ENCODE measurements at places on chromosomes 7 and 10. TPM values are rescaled to one million over a fixed set of nuclear protein-coding genes. Genes with fewer than 3 reads are reported as not detected.

Gene COL28A1
- total RNA-seq = 5.4 TPM

DNA sequence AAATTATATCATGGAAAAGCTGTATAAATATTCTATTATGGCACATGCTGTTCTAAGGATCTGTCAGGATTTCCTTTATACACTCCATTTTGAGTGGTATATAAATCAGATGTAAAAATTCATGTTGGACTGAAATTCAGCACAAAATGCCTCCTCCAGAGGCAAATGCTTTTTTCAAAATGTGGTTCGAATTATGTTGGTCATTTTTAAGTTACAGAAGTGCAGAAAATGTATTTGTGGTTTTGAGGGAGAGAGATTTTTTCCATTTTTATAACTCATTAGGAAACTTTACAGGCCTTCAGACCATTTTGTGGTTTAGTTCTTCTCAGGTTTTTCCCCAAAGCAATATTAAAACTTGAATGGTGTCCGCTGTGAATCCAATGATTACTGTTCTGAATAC, 2.9 kb downstream of the PPP1R3A start:
- H3K36me3 ChIP-seq = no peaks in the 10 kb centered on the region
- no peak overlapping the region for H3K27ac ChIP-seq
- H3K27me3 ChIP-seq = no peaks in the 10 kb centered on the region
- no peak for DNase-seq
- no peaks in the 10 kb centered on the region for H3K4me1 ChIP-seq

DNA sequence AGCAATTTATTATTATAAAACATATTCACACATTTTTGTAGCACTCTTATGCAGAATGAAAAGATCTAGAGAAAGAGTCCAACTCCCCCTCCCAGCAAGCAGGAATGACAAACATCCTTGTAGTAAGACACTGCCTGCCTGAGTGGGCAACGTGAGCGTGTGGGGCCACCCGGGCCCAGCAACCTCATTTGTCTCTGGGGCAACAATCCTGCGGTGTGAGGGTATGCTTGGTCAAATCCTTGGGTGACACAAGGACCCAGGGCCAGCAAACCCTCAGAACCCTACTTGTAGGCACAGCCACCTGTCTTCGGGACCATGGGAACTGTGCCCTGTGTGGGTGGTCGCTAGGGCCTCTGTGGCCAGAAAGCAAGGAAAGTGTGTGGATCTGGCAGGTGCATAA, 10.7 kb downstream of the RHEB start:
- H3K4me1 ChIP-seq = peaks cover 73% of the 10 kb centered on the region
- H3K27ac ChIP-seq = no peak overlapping the region
- H3K36me3 ChIP-seq = no peaks in the 10 kb centered on the region
- H3K4me3 ChIP-seq = no peak overlapping the region

Gene UCN3
- not detected for total RNA-seq

- no peaks in the 10 kb centered on the region for H3K27me3 ChIP-seq
- H3K4me1 ChIP-seq = peaks cover 35% of the 10 kb centered on the region
- no peak overlapping the region for H3K27ac ChIP-seq
- H3K4me3 ChIP-seq = no peak overlapping the region
- H3K36me3 ChIP-seq = peaks cover under 1% of the 10 kb centered on the region
These were observed 23.8 kb downstream of the ZMIZ2 start for GRCh38 chr7:44772440-44772839.

GRCh38 chr7:106485031-106485551, 175.9 kb downstream of the CCDC71L start:
- no peaks in the 10 kb centered on the region for H3K36me3 ChIP-seq
- no peak for DNase-seq
- H3K4me3 ChIP-seq = no peak overlapping the region

- H3K36me3 ChIP-seq = no peaks in the 10 kb centered on the region
- no peak overlapping the region for H3K27ac ChIP-seq
- DNase-seq = no peak
- H3K4me1 ChIP-seq = peaks cover 47% of the 10 kb centered on the region
- H3K27me3 ChIP-seq = no peaks in the 10 kb centered on the region
These were observed 193.2 kb upstream of the HABP2 start for GRCh38 chr10:113359655-113360054.

- no peak overlapping the region for H3K27ac ChIP-seq
- H3K36me3 ChIP-seq = no peaks in the 10 kb centered on the region
- no peak for DNase-seq
- H3K4me3 ChIP-seq = no peak overlapping the region
These were observed 31.2 kb upstream of the EN2 start for GRCh38 chr7:155426543-155427410.

- H3K4me1 ChIP-seq = no peaks in the 10 kb centered on the region
- DNase-seq = no peak
- no peaks in the 10 kb centered on the region for H3K36me3 ChIP-seq
These were observed 71.7 kb downstream of the PPP1R17 start for GRCh38 chr7:31758755-31759154.

Data from vagina (tissue), 2 donors.